ENCODE measurements at places on chromosomes 5 and 9.

DNA sequence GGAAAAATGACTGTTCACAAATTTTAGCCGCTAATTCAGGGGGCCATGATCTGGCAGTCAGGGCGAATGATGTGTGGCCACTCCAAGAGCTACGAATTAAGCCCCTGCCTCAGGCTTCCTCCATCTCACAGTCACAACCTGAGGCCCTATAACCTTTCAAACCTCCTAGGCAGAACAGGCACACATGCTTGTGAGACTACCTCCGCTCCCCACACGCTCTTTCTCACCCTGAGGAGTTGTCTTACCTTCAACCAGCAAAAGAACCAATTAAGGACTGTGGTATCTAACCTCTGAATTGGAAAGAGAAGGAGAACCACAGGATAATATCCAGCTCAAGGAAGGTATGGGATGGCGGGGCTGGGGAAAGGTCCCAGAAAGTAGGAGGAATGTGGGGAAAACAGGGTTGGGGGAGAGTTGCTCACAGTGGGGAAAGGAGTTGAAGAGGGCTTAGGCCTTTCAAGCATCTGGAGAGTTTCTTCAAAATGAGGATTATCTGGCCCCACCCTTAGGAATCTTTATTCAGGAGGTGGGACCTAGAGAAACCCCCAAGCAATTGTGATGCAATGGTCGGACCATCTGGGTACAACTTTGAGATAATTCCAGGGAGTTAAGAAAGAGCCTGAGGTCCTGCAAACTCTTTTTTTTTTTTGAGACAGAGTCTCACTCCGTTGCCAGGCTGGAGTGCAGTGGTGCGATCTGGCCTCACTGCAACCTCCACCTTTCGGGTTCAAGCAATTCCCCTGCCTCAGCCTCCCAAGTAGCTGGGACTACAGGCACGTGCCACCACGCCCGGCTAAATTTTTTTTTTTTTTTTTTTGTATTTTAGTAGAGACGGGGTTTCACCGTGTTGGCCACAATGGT lies 5.5 kb downstream of the PCDH1 start:
- DNase-seq: no peak

GRCh38 chr9:127525401-127526188 lies 74.3 kb downstream of the LRSAM1 start:
- DNase-seq: no peak

GRCh38 chr9:99262949-99263418 lies 40.9 kb downstream of the SEC61B start:
- DNase-seq: no peak

DNA sequence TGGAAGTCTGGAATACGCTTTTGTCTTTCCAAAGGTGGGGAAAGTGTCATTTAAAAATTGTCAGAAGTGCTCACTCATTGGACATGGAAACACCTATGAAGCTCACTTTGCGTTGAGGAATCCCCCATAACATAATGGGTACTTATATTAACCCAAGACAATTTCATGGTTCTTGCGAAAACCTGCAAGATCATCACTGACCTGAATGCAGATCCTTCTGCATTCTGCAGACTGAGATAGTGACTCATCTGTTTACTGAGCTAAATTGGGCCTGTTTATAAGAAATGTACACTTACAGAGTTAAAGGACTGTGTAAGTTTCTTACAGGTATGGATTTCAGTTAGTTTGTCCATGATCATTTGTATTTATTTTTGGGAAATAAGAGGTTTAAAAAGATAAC lies 153.0 kb downstream of the HMHB1 start:
- no peak for DNase-seq

DNA sequence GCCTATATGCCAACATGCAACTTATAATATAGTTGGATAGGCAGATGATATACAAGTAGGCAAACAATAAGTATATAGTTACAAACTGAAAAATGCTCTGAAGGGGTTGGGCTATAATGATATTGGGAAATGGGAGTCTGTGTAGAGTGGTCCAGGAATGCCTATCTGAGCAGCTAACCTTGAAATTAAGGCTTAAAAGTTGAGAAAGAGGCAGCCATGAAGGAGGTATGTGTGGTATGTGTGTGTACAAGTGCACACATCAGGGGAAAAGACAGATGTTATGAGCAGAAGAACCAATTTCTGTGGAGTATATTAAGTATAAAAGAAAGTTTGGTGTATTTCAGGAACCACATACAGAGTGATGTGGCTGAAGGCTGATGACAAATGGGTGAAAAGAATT lies 154.9 kb upstream of the PAPPA start:
- DNase-seq: no peak

DNA sequence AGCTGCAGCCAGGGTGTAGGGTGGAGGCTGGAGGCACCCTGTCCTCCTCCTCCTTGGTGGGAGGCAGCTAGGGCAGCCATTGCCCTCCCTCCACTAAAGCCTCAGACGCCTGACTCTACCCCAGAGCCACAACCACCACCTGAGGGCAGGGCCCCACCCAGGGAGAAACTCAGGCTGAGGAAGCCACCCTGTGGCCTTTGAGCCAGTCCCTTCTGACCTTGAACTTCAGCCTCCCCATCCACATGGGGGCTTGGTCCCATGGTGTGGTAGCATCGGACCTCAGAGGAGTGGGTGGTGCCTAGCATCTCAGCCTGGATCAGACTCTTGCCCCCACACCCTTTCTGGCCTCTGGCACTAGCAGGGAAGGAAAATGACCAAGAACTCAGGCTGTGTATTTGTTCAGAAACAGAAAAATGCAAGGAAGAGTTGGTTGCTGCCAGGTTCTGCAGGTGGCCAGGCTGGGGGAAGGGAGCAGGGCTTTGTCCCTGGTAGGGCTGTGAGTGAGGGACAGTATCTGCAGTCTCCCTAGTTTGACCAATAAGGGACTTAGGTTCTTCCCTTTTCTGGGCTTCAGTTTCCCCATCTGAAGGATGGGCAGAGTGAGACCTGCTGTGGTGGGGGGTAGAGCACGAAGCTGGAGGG lies 3.2 kb downstream of the DAB2IP start:
- no peak for DNase-seq

GRCh38 chr5:116457062-116457461 lies 117.6 kb downstream of the SEMA6A start:
- DNase-seq: no peak
